SK-N-DZ (cell line): ENCODE measurements at places on chromosomes 16 and 17.

GRCh38 chr16:86919578-86920305 is 341.4 kb downstream of the FOXL1 start:
- no peak for DNase-seq

DNA sequence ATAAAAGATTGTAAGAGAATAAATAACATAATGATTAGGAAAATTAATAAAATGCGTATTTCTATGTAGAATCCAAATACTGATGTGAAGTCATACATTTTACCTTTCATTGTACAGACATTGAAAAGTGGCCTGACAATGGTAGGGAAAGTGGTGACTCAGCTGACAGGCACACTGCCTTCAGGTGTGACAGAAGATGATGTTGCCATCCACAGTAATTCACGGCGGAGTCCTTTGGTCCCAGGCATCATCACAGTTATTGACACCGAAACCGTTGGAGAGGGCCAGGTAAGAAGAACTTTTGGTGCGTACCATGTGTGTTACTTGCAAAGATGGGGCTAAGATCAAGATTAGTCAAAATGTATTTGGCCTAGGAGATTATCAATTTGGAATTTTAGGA is 232.8 kb downstream of the BCAS3 start:
- DNase-seq: no peak

DNA sequence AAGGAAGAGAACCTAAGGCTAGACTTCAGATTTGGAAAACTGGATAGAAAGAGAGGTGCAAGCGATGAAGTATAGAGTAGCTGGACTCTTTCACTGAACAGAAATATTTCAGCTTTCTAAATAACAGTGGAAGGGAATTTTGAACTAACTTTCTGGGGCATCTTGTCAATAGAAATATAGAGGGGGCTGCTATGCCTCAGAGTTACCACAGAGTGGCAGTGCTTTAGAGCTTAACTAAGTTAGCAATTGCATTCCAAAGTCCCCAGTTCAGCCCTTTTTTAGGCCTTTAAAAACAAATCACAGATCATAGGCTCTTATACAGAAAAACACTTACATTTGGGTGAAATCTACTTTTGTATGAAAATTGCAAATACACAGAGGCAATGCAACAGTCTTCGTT is 154.2 kb upstream of the CDH8 start:
- peak; percentile 56 for DNase-seq

DNA sequence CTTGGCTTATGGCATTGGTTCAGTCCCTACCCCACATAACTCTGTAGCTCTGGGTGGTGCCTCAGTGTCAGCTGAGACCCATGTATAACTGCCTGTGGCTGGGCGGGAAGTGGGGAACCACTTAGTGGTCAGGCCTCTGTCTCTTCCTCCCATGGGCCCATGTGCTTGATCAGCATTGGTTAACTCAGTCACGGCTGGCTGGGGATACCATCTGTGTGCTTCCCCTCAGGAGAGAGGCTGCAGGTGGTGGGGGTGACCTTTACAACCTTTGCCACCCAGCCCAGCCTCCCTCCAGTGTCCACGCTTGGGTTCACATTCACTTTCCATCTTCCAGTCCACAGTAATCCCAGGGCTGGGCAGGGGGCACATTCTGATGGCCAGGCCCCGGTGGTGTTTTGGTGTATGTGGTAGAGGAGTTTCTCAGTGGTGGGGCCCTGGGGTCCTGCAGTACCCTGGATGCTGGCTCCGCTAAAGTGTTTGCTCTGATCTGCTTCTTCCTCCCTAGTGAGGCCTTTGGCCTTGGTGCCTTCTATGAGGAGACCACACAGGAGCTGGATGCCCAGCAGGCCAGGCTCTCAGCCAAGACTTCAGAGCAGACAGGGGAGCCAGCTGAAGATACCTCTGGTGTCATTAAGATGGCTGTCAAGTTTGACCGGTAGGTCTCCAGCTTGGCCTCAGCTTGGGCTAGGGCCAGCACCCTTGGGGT is 10.2 kb upstream of the NFATC3 start:
- no peak for DNase-seq

DNA sequence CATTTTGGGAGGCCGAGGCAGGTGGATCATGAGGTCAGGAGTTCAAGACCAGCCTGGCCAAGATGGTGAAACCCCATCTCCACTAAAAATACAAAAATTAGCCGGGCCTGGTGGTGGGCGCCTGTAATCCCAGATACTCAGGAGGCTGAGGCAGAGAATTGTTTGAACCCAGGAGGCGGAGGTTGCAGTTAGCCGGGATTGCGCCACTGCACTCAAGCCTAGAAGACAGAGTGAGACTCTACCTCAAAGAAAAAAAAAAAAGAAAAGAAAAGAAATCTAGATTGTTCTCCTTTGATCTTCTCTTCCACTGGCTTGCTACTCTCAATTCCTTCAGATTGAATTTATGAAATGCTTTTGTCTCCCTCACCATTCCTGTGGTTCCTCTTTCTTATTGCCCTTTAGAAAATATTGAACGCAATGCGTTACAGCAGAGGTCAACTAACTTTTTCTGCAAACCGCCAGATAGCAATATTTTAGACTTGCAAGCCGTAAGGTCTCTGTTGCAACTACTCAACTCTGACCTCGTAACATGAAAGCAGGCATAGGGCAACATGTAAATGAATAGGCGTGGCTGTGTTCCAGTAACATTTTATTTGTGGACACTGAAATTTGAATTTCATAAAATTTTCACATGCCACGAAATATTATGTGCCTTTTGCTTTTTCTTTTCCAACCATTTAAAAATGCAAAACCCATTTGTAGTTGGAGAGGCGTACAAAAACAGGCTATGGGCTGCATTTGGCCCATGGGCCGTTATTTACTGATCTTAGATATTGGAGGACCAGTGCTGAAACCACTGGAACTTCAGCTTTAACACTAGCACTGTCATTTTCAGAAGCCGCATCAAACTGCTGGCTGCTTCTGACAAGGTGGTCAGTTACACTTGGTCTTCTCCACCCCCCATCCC is 24.8 kb downstream of the PITPNC1 start:
- no peak for DNase-seq

DNA sequence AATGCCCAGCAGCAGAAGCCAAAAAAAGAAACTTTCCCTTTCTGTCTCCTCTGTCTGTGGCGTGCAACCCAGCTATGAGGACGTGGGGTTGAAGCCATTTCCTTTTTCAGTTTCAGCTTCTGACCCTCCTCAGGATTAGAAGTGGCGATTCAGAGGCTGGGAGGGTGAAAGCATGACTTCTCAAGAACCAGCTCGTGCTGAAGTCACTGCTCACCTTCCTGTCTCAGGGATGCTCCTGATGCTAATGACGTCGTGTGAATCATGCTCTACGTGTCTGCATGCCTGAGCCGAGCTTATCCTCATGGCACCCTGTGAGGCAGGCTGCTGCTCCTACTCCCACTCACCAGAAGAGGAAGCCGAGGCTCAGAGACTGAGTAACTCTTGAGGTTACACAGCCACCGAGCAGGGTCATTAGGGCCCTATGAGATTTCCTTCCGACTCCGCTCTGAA is 5.7 kb upstream of the LPO start:
- DNase-seq: no peak

DNA sequence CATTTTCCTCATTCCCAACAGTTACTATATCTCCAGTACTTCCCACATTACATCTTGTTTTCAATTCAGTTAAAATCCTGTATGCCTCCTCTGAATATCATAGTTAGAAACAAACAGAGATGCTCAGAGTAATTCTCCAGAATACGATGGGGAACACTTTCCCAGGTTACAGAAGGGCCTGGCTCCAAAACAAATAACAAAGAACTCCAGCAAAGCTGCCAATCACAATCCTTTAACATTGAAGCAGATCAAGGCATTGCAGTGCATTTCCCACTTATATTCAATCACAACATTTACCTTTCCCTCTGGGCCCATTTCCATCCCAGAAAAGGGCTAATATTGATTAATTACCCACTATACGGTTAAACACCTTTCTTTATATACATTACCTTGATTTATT is 29.4 kb upstream of the PMFBP1 start:
- DNase-seq: no peak

DNA sequence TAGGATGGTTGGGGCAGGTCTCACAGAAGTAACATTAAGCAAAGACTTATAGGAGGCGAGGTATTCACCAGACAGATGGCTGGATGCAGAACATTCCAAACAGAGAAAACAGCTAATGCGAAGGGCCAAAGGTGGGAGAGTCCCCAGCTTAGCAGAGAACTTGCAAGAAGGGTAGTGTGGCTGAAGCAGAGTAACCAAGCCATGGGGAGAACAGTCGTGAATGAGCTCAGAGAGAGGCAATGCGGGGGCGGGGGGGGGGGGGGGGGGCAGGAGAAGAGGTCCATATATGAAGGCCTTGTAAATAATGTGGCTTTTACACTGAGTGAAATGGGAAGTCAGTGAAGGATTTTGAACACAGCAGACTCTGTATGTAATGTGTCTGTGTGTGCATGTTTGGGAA is 81.3 kb downstream of the SMG6 start:
- DNase-seq: no peak

DNA sequence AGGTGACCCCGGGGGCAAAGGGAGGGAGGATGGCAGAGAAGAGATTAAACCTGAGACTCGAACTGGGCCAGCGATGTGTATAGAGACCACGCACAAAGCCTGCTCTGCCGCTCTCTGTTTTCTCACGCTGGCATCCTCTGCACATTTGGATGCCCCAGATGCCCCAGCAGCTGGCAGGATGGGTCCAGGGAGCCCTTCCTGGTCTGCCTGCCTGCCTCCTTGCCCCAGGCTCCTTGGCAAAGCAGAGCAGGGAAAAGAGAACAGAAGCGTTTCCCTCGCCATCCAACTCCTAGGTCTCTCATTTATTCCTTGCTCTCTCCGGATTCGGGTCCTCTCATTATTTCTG is 5.2 kb upstream of the PIPOX start:
- no peak for DNase-seq

DNA sequence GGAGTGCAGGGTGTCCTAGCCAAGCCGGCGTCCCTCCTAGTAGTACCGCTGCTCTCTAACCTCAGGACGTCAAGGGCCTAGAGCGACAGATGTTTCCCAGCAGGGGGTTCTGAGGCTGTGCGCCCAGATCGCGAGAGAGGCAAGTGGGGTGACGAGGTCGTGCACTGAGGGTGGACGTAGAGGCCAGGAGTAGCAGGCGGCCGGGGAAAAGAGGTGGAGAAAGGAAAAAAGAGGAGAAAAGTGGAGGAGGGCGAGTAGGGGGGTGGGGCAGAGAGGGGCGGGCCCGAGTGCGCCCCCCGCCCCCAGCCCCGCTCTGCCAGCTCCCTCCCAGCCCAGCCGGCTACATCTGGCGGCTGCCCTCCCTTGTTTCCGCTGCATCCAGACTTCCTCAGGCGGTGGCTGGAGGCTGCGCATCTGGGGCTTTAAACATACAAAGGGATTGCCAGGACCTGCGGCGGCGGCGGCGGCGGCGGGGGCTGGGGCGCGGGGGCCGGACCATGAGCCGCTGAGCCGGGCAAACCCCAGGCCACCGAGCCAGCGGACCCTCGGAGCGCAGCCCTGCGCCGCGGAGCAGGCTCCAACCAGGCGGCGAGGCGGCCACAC is at the start of gene MMP2:
MMP2 (plus strand) TSS at position 372 of the 603 bp plus-strand sequence. CDS start 282 bp downstream, outside the sequence.
- peak; percentile 67 for DNase-seq

- no peak for DNase-seq
Measured at GRCh38 chr17:80187515-80187941, 17.7 kb downstream of the CARD14 start.

DNA sequence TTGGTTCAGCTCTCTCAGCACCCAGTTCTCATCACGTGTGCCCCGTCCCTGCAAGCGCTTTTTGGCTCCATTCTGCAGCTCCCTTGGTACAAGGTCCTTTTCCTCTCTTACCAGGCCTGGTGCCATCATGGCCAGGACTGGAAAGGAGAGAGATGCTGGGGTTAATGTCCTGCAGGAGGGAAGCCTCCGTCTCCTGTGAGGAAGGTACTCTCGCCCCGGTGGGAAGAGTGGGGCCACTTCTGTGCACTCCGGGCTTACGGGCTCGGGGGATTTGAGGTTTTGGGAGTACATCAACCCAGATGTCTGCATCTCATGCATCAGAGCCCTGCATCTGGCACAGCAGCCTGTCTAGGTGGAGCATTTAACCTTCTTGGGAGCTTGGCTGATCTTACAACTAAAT is 10.1 kb downstream of the CTRB2 start:
- no peak for DNase-seq

- no peak for DNase-seq
Measured at GRCh38 chr17:36933512-36934143, 3.6 kb upstream of the LHX1 start.

GRCh38 chr16:88387941-88388627 is 5.3 kb downstream of the ZNF469 start:
- DNase-seq: no peak

DNA sequence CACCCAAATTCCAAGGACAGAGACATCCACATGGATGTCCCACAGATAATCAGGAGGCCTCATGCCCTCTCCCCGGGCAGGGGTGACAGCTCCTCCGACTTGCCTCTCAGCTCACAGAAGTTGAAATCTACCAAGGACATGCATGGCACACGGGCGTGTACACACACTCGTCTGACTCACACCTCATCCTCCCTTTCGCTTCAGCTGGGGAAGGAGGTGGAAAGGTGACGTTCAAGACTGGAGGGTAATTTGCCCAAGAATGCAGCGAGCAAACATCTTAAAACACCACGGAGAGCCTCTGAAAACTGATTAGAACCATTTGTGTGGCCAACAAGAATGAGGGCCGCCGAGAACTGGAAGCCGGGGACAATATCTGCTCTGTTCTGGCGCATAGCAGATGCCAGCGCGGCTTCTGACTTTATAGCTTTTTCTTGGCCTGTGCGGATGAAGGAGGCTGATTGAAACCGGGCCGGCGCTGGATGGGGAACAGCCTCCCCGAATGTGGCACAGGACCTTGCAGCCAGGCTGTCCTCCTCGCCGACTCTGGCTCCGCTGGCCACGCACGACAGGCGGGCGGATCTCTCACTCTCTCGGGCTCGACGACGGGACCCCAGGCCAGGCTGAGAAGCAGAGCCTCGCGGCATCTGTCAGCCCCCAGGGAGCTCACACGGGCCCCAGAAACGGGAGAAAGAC is 100.9 kb downstream of the C16orf95 start:
- no peak for DNase-seq

GRCh38 chr16:54935266-54935968 is 4.8 kb downstream of the IRX5 start:
- DNase-seq: no peak

GRCh38 chr17:55332296-55333041 is 67.7 kb downstream of the HLF start:
- no peak for DNase-seq

- DNase-seq: no peak
Measured at GRCh38 chr16:49537924-49538459, 164.4 kb downstream of the C16orf78 start.

DNA sequence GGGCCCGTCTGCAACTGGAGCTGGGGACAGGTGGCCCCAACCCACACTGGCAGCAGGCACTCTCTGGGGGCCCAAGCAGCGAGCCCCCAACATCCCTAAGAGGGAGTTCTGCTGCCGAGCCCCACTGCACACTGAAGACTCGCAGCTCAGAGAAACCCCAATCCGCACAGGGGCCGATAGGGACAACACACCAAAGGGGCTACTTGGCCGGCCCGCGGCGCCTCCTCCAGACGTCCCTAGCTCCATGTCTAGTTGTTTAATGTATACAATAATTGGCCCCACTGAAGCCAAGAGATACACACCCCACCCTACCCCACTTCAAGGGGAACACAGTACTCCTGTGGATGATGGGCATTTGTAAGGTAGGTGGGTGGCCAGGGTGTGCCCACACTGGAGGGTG is 62.7 kb downstream of the ZNF423 start:
- DNase-seq: no peak

- DNase-seq: no peak
Measured at GRCh38 chr17:50903604-50904517, 37.7 kb upstream of the TOB1 start.

GRCh38 chr17:45935197-45935709 is 40.9 kb downstream of the MAPT start:
- DNase-seq: no peak

GRCh38 chr16:12294471-12294870 is 317.9 kb downstream of the SNX29 start:
- no peak for DNase-seq
